Midbrain (tissue), 1 donor: ENCODE measurements at places on chromosomes 11 and 22.

DNA sequence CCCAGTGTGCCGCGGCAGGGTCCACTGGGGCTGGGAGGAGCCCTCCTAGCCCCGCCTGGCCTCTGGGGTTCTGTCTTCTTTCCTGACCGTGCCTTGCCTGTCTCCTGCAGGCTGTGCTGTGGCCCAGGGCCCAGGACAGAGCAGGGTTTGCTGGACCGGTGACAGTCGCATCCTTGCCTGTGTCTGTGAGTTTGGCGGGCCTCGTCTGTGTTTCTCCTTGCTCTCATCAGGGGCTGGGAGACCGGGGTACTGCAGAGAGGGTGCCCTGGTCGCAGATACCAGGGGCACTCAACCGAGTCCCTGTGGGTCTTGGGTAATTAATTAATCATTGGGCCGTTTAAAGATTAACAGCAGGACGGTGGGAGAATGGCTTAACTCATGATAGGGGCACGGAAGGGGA is 29.9 kb downstream of the RPL3 start:
- no peak for DNase-seq

DNA sequence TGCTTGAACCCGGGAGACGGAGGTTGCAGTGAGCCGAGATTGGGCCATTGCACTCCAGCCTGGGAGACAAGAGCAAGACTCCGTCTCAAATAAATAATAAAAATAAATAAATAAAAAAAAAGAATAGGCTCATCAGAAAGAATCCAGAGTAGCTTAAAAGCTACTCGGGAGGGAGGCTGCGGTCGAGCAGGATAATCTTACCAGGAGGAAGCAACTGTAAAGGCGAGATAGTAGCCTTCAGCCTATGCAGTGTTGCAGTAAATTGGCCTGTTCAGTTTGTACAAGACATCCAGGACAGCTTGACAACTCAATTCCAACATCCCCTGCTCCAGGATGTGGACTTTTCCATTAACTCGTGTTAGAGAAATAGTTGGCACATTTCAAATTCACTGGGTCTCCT is 1164.7 kb downstream of the LRRC4C start:
- DNase-seq: no peak

- DNase-seq: no peak
These were observed 61.5 kb downstream of the MIAT start for GRCh38 chr22:26718905-26719304.

DNA sequence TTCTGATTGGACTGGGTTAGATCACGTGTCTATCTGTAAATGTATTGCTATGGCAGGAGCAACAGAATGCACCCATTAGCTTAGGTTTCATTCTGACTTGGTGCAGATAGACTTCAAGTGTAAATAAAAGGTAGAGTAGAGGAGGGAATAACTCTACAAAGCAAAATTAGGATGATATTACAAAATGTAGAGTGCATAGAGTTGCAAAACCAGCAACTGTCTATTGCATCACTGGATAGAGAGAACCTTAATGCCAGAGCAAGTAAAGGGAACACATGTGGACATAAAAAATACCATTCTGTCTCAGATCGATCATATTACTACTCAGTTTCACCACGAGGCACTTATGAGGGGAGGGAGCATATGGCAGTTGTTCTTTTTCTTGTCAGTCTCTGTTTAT is 22.0 kb upstream of the CAT start:
- no peak for DNase-seq

DNA sequence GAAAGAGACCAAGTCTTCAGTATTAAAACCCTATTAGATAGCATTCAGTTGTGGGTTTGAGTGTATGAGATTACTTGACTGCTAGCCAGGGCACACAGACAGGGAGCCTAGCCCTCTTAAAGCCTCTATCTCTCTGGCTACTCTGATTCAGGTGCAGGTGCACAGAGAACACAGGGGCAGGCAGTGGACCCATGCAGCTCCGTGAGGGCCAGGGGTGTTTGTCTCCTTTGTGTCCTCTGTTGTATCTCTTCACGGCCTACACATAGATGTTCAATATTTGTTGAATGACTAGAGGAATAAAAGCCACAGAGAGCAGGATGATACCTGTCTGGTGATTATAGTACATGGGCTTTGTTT is 21.5 kb upstream of the AIFM3 start:
- no peak for DNase-seq

- no peak for DNase-seq
These were observed 13.3 kb upstream of the TNNT3 start for GRCh38 chr11:1906181-1906580.

GRCh38 chr11:97019305-97019704 is 629.5 kb downstream of the JRKL start:
- no peak for DNase-seq
